ENCODE measurements at places on chromosomes 5 and 9.

- DNase-seq, result no peak
Observed at GRCh38 chr5:177494346-177495195, 2.8 kb downstream of the PDLIM7 start.

DNA sequence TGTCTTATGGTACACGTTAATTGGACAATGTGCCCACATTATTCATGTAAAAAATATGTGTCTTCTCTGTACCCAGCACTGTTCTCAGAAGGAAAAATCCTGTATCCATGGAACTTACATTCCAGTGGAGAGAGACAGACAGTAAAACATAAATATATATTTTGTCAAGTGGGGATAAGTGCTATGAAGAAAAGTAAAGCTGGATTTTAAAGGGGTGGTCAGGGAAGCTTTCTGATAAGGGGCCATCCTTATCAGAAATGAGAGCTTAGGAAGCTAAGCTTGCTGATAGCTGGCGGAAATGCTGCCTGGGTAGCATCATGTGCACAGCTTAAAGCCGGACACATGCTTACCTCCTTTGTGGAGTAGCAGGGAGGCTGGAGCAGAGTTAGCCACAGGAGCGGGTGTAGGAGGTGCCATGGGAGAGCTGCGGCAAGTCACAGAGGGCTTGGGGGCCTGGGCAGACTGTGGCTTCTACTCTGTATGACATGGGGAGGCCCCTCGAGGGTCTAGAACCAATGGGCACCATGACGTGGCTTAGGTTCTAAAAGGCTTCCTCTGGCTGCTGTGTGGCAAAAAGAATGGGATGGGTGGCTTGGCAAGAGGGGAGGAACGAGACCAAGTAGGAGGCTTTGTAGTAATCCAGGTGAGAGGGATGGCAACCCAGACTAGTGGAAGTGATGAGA is 141.7 kb downstream of the FGF1 start:
- no peak for DNase-seq

- no peak for DNase-seq
Observed at GRCh38 chr9:72041775-72042194, 18.6 kb downstream of the C9orf57 start.

DNA sequence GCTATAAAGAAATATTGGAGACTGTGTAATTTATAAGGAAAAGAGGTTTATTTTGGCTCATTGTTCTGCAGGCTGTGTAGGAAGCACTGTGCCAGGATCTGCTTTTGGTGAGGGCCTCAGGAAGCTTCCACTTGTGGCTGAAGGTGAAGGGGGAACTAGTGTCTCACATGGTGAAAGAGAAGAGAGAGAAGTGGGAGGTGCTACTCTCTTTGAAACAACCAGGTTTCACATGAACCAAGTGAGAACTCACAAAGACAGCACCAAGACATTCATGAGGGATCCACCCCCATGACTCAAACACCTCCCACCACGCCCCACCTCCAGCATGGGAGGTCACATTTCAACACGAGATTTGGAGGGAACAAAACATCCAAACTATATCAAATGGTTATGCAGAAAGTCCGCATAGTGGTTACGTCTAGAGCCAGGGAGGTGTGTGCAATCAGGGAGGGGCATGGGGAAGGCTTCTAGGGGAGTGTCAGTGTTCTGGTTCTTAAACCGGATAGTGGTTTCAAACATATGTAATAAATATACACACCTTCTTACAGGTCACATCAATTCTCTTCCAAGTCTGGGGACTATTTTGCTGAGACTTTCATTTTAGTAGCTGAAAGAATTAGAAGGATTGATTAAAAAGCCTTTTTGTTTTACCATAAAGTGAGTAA is 113.0 kb downstream of the TRIO start:
- DNase-seq, result no peak

DNA sequence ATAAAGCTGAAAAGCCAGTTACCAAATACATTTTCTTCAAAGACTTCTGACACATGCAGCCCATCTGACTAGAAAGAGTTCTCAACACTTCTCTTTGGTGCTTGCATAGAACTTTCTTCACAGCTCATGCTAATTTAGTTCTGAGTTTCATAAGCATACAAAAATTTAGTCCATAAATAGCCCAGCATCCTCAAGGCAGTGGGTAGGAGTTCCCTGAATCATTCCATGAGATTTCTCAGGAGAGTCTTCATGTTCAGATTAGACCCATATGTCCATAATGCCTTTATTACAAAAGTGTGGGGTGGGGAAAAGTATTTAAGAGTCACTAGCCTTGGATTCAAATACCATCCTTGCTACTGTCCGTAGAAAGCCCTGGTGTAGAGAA is 290.2 kb upstream of the RGMB start:
- no peak for DNase-seq

GRCh38 chr5:45205403-45205961 is 396.7 kb downstream of the MRPS30 start:
- DNase-seq, result no peak

- no peak for DNase-seq
Observed at GRCh38 chr5:122172207-122172606, 42.9 kb downstream of the ZNF474 start.

GRCh38 chr5:110377943-110378342 is 348.5 kb downstream of the TMEM232 start:
- DNase-seq, result no peak

DNA sequence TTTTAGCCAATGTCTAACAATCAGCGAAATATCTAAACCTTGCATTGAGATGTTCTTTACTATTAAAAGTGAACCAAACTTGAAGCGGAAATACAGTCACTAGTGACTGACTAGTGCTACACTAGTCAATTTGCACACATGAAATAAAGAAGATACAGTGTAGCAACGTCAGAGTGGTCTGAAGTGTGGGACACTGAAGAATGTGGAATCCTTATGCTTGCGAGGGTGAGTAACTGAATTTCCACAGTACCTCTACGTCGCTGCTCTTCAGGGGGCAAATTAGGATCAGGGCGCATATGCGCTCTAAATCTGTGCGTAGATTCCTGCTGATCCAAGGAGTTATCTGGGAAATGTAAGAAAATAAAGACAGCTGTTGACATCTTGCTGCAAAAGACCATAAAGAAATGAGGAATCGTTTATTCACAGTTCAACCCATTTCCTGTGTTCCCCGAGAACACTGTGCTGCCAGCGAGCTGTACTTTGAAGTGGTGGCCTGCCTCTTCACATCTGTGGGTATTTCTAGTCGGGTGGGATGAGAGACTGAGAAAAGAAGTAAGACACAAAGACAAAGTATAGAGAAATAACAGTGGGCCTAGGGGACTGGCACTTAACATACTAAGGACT is 39.8 kb upstream of the FLT4 start:
- peak; percentile 37 for DNase-seq

DNA sequence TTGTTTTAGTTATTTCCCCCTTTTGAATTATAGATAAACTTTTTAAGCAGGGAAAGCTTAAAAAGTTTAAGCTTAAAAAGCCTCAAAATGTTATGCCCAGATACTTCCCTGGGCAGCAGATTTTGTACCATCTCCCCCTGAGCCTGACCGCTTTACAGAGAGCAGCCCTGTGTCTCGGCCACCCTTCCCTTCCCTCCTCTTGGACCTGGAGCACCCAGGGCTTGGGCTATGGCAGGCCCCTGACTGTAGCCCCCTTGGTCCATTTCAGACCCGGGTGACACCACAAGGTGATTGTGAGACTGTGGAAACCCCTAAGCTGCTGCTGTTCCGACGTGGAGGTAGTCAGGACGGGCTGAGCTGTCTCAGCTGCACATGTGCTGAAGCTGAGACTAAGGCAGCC is 97.7 kb downstream of the RALGPS1 start:
- no peak for DNase-seq

GRCh38 chr9:81268048-81268447 is 421.3 kb downstream of the TLE1 start:
- no peak for DNase-seq

DNA sequence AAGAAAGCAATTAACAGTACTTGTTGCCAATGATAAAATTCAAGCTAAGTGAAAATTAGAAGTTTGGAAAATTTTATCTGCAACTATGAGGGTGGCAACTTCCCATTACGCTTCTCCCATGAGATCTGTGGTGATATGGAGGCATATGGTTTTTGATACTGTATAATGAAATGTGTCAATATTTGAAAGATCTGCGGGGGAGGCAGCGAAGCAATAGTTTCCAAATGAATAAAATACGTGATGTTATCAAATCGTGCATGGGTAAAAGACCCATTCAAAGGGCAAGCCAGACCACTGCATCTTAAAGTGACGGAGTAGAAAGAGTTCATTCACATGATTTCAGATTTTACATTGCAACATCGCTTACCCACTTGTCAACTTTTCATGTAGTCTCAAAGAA is 20.9 kb upstream of the BOD1 start:
- DNase-seq, result no peak

DNA sequence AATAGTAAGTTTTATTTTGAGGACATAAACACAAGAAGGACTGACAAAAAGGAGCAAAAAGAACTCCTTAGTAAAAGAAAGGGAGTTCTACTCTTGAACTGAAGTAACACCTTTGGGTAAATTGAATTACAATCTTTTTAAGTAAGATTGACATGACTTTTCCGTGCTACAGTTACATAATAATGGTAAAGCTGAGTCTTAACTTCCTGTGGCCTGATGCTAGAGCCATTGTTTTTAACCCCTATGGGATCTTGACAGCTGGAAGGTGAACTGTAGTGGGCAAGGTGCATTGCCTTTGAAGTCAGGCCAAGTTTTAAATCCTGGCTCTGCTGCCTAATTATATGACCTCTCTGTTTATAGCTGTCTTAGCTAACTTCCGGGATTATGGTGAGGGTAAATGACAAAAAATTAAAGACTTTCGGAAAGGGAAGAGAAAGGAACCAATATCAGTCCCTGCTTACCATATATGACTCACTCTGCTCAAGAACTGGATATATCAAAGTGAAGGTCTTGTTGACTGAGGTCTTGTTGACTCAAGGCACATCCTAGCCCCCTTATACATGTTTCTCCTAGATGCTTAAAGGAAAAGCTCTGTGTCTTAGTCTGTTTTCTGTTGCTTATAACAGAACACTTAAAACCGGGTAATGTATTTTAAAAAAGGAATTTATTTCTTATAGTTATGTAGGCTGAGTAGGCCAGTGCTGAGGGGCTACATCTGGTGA is 6.8 kb downstream of the HSD17B4 start:
- no peak for DNase-seq

- DNase-seq, result no peak
Observed at GRCh38 chr5:80141147-80141671, 106.1 kb downstream of the THBS4 start.

DNA sequence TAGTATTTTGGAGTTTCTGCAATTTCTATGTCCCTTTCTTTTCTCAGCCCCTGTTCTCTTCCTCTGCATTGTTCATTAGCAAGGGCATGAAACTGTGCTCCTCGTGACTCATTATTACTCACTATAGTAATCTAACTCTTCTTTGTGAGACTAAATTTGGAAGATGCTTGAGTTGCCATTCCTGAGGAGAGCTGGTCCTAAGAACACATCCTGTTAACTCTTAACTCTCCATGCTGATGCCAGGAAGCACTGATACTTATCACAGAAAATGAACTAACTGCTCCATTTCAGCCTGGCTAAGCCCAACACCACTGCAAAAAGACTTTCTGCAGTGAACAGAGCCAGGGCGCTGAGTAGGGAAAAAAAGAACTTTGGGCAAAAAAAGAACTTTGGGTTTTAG is 10.6 kb upstream of the CSNK1A1 start:
- no peak for DNase-seq

GRCh38 chr9:71744754-71745521 is 23.4 kb downstream of the CEMIP2 start:
- no peak for DNase-seq

- DNase-seq, result no peak
Observed at GRCh38 chr9:93168581-93168980, 15.4 kb upstream of the WNK2 start.

GRCh38 chr5:127988146-127988760 is 95.3 kb upstream of the SLC12A2 start:
- DNase-seq, result no peak

DNA sequence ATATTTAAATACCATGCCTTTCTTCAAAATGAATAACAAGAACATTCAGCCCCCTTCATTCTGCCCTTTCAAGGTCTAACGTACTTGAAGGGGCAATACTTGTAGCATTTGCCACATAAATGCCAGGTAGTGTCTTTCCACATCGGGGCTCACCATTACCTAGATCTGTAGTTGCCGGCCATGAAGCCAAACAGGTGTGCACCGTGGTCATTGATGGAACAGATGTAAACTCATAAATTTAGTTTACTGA is 193.0 kb downstream of the CD180 start:
- DNase-seq, result no peak

DNA sequence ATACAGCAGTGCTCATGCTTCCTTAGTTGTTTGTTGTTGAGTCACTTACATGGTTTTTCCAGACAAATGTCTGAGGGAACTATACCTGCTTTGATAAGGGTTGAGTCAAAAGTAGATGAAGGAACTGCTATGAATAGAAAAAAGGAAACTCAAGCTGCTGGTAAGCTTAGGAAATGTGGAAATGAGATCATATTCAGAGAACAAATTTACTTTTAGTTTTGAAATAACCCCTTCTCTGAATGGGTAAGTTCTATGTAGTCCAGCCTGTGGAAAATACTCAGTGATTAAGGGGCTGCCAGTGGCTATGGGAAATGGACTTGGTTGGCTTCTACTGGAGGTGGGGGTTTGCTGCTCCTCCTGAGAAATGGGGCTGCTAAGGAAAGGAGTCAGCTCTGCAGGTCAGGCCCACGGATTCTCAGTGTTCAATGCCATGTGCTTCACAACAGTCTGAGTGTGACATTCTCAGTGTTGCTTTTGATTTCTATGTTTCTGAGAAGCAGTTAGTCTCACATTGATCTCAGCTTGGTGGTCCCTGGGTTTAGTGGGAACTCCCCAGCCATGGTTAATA is 47.7 kb upstream of the GLRX start:
- DNase-seq, result no peak

DNA sequence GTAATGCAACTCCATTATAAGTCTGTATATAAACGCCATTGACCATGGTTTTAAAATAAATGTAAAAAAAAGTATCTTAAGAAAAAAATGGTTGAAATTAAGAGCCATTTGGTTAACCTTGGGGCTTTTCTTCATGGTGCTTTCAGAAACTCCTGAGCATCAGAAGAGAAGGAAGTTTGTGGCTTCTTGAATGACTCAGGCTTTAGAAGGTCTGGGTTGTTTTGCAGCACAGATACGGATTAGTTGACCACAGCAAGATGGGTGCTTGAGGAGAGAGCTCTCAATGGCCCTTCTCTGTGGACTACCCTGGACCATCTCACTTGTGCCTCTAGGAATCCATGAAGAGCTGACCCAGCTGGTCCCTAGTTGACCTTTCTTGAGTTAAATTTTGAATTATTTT is 189.5 kb downstream of the TMEM38B start:
- DNase-seq, result no peak

DNA sequence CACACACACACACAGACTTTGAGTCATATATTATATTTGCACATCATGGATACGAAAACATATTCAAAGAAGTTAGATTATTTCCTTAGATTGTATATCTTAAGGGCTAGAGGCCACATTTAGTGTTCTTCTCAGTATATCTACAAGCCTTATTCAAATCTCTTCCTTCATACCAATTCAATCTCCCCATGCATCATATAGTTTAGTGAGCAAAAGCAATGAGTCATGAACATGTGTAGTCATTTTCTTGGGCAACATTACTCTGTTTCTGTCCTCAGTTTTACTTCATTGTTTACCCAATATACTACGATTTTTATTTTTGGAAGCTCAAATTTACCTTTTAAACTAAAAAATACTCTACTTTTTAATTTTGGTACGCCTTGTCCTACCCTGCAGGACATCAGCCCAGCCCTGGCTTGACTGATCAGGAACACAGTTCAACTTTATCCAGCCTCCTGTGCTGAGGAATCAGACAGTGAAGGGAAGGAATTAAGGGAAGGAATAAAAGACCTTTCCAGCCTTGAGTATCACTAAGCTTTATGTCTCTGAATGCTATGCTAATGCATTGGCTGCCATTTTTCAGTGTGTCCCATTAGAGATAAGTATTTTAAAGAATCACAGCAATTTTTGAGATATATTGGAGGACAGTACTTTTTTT is 101.7 kb upstream of the FST start:
- no peak for DNase-seq

Data from T follicular helper cell (primary cell).